ENCODE measurements at places on chromosomes 1 and 21. TPM values are rescaled to one million over a fixed set of nuclear protein-coding genes. Genes with fewer than 3 reads are reported as not detected.

DNA sequence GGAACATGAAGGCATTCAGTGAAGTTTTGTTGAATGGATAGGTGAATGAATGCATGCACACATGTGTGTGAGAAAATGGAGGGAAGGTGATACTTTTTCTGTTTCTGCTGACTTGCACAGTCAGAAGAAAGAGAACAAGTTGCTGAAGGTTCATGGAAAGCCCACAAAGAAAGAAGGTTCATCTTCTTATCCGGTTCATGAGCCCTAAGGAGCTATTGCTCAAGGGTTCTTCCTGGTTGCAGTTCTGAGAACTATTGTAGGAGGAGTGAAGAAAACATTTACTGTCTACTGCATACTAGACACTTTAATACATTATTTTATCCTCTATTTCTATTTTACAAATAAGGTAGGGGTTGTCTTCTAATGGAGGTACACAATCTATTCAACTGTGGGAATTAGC, 13.4 kb upstream of the NIBAN1 start:
- no peak for DNase-seq

- peak; percentile 73 for DNase-seq
Observed at GRCh38 chr1:19096036-19096833, 113.8 kb downstream of the UBR4 start.

DNA sequence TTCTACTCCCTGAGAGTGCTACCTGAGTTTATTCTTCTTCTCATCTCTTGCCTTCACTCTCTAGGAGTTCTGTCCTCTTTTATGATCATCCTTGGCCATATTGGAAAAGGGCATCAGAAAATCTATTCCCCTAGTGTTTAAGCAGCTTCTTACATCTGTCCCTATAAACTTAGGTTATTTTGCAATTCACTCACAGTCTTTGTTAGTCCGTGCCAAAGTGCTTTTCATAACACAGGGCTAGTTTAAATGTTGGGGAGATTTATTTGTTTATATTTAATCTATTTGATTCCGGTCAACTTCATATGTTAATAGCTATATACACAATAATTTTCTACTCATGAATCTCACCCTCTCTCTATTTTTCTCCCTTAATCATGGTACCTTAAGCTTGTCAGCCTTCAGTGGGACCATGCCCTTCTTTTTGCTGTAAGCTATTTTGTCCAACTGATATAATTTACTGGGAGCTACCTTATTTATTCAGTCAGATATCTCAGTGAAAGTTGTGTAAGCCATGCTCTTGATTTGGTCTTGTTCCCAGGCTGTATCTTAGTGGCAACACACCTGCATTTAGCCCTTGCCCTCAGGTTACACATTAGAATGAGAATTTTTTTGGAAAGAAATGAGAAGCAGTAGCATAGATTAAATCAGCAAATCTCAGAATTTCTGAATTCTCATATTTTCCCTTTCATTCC, 106.3 kb upstream of the SMYD2 start:
- no peak for DNase-seq

DNA sequence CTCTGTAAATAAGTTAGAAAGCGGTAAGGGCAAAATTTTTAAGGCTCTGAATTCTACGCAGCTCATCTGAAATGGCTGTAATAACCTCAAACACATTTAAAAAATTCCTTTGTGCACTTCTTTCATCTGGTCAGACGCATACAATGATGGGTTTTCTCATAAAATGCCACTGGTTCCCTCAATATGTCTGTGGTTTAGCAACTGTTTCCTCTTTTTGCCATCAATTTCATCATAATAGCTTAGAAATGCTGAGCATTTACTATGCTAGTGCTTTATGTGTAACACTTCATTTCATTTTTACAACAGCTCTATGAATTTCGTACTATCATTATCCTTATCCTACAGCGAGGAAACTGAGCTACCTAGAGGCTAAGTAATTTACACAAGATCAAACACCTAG, 35.3 kb upstream of the DMRTA2 start:
- DNase-seq: no peak

DNA sequence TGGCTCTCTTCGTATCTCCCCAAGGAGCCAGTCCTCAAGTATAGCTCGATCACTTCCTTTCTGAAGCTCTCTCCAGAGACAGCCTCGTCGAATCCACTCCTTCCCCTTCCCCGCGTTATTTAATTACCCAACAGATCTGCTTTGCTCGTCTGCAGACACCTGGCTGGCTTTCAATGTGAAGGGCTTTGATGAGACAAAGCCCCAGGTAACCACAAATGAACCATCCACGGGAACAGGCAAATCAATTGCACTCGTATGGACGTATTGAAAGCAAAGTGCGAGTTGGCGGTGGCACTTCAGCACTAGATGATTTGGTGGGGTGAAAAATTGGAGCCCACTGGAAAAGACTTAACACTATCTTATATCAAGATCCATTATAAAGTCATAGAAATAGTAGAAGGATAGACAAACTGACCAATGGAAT, 364 bp upstream of the BCAR3 start:
- no peak for DNase-seq

RNF11 gene
- 19.8 TPM for polyA plus RNA-seq

VASH2 gene
- polyA plus RNA-seq: 0.35 TPM

S100A9 gene
- 51.4 TPM for polyA plus RNA-seq

Measured in pancreas (tissue), 10 donors.